HT-29 (cell line): ENCODE measurements at places on chromosomes 7 and 10.
A peak's percentile ranks its signal among the peaks of the same experiment; 100 is the strongest.

- DNase-seq = no peak
Observed at GRCh38 chr7:151194188-151194587, 7.1 kb upstream of the ASB10 start.

- no peak for DNase-seq
Observed at GRCh38 chr10:121064491-121064890, 213.3 kb downstream of the WDR11 start.

DNA sequence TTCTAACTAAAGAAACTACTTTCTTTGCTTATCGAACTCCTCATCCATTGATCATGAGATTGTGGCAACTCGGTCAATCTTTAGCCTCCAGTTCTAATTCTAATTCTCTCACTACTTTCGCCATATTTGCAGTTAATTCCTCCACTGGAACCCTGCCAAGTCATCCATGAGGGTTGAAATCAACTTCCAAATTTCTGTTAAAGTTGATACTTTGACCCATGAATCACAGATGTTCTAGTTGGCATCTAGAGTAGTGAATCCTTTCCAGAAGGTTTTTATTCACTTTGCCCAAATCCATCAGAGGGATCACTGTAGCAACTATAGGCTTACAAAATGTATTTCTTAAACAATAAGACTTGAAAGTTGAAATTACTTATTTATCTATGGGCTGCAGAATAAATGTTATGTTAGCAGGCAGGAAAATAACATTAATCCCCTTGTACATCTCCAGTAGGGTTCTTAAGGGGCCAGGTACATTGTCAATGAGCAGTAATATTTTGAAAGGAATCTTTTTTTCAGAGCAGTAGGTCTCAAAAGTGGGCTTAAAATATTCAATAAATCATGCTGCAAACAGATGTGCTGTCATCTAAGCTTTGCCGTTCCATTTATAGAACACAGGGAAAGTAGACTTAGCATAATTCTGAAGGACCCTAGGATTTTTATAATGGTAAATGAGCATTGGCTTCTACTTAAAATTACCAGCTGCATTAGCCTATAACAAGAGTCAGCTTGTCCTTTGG, 39.4 kb downstream of the CCDC71L start:
- DNase-seq = no peak

DNA sequence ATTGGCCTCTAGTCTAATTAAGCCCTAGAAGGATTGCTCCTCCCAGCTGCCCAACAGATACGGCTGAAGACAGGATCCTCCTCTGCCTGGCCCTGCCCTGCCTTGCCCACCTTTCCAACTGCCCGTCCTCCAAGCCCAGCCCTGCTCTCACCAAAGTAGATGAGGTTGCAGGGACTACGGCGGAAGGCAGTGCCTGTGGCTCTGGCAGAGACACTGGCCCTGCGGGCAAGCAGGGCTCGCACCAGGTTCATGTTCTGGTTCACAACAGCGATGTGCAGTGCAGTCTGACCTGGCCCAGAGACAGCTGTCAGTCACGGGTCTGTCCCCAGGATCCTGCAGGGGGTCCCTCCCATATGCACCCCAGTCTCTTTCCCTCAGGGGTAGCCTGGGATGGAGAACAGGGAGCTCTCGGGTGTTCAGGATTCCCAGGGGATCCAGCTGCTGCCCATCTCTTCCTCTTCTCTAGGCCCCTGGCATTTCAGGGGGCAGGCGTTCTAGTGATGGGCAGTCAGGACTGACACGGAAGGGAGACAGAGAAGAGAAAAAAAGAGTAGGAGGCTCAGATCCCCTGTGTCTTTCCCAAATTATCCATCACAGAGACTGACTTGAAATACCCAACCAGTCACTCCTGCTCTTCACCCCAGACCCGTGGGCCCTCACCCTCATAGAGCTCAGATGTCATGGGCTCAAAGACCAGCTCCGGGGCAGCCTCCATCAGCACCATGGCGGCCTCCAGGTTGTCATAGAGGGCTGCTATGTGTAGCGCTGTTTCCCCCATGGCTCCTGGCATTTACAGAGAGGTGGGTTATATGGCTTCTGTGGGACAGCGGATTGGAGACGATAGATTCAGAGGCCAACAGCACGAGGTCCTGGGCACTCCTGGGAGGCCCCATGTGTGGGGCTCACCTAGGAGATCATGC, 8.3 kb downstream of the TRPV6 start:
- no peak for DNase-seq

GRCh38 chr7:80508440-80508839, 3.4 kb downstream of the GNAT3 start:
- DNase-seq = no peak

DNA sequence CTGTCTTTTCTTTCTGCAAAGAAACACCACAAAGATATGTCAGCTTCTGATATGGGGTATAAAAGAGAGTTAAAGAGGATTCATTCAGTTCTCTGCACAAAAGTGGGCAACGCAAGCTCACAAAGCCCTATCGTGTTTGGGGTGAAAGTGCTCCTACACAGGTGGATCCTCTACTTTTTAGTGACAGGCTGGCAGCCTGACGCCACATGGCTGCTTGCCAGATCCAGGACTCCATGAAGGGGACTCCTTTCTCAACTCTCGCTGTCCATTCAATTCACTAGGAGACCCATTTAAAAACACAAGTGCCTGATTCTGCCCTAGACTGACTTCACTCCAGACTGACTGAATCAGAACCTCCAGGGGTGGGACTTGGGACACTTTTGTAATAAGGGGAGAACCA, 8.0 kb downstream of the PARP12 start:
- DNase-seq = no peak

DNA sequence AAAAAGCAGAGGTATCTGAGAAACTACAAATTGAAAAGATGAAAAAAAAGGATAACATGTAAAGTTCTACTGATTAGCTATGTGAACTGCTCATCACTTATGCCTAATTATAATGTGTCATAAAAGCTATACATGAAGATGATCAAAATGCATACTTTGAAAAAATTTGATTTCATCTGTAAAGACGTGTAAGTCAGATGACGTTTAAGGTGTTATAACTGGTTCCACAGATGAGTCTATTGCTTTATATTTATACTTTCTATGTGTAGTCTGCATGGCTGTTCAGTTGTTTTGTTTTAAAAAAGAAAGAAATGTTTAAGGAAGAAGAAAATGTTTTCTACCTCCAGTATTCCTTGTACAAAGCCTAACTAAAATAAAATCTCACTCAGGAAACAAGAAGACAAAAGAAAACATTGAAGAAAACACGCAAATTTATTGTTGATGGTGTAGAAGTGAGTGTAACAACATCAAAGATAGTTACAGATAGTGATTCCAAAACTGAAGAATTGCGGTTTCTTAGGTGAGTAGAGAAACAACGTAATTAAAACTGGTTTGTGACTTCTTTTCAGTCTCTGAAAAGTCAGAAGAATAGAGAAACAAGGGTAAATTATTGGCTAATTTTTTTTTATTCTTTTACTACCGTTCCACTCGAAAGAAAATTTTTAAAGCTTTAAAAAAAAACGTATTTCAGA, 38.4 kb downstream of the SLK start:
- no peak for DNase-seq

DNA sequence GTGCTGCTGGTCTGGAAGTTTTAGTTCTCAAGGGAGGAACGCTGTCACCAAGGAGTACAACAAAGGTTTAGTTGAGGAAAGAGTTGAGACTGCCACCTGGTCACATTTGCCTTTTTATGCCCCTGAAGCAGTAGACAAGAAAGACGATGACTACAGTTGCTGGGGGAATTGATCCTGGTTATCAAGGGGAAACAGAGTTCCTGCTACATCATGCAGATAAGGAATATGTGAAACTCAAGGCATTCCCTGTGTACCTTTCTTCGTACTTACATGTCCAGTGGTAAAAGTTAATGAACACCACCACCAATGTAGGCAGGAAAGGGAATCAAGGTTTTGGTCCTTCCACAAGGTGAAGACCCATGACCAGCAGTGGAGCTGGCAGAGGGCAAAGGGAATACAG, 31.8 kb downstream of the SLC35B4 start:
- DNase-seq = no peak

- DNase-seq = no peak
Observed at GRCh38 chr7:155327590-155328320, 30.1 kb downstream of the INSIG1 start.

DNA sequence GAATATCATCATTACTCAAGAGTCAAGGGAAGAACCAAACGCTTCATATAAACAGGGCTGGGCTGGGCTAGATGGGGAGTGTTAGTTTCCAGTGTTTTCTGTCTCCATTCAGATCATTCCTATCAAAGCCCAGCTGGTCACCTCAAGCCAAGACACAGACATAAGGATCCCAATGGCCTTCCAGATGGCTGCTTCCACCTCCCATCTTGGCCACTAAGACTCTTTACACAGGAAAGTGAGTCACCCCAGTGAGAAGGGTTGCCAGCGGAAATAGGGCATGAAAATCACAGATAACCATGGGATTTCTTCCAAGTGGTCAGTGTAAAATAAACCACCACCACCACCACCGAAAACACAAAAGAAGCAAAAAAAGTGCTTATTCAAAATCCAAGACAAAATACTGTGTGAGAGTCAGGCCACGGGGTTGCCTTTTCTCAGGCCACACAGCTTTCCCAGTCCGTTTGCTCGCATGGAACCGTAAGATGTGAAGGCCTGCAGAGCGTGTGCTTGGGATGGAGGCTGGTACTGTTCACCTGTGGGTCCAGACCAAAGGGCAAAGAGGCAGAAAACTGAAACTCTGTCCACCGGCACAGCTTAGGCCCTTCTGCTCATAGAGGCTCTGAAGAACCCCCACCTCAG, 5.6 kb downstream of the PRSS2 start:
- DNase-seq = no peak

DNA sequence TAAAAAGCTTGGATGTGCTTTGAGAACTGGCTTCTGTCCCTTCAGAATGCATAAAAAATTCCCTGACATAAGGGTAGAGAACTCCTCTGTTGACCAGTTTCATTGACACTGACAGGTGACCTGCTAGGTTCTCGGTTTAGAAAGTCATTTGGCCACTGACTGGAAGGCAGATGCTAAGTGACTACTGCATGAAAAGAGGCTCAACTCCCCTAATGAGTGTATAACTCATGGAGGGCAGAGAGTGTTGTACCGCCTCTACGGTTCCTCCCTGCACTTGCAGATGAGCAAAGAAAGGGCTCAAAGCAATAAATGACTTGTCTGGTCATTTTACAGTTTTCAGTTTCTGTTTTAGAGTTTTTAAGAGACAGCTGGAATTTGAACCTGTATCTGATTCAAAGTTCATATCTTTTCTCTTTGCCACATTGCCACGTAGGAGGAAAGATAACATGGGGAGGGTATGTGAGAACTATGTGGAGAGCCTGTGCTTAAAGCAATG, 2.9 kb upstream of the FGL2 start:
- no peak for DNase-seq

DNA sequence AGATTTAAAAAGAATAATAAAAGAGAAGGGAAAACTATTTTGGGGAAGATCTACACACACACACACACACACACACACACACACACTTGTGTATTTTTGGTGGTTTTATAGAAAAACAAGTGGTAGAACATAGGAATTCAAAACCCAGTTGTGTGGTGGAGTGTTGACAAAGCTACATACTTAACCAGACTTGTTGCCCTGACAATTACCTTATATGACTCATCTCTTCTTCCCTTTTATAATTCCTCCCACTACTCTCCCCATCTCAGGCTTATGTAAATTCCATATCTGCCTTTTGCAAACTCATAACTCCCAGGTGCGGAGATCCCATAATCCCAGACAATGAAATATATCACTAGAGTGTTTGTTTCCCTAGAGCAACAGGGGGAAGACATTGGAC, 873.7 kb downstream of the NXPH1 start:
- peak; percentile 16 for DNase-seq

DNA sequence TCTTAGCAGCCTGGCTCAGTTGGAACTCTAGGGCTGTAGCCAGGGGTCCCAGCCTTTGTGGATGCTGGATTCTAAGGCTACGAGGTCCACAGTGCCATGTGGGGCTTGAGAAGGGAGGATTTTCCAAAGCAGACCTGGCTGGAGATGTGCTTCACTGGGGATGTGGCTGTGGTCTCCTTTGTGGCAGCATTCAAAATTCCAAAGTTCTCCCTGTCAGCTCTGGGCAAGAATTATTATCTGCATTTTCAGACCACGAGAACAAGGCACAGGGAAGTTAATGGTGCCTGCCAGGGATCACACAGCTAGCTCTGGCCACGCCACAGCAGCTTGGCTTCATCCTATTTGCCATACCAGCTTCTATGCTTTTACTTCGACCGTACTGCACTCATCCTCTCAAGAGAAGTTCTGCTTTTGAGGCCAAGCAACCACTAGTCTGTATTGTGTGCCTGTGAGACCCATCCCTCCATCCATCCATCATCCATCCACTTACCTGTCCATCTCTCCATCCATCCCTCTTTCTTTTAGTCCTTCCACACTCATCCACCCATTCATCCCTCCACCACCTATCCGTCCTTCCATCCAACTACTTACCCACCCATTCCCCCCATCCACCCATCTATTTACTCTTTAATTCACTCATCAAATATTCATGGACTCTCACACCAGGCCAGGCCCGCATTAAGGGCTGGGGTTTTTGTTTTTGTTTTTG, 71.5 kb downstream of the ZMIZ1 start:
- DNase-seq = no peak

DNA sequence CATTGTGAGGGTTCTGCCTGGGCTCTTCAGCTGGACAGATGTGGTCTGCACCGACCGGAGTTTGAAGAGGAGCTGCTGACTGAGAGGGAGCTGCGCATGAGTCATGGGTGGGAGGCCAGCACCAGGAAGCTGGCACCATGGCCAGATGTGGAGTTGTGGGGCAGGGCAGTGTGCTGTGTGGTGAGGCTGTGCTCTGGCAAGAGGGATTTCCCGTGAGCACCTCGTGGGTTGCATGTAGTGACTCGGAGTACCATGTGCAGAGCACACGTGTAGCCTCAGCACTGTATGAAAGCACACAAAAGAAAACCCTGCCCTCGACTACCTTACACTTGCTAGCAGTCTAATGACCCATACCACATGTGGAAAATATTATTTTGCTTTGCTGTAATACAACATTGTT, 103.4 kb downstream of the WNT2 start:
- DNase-seq = no peak

DNA sequence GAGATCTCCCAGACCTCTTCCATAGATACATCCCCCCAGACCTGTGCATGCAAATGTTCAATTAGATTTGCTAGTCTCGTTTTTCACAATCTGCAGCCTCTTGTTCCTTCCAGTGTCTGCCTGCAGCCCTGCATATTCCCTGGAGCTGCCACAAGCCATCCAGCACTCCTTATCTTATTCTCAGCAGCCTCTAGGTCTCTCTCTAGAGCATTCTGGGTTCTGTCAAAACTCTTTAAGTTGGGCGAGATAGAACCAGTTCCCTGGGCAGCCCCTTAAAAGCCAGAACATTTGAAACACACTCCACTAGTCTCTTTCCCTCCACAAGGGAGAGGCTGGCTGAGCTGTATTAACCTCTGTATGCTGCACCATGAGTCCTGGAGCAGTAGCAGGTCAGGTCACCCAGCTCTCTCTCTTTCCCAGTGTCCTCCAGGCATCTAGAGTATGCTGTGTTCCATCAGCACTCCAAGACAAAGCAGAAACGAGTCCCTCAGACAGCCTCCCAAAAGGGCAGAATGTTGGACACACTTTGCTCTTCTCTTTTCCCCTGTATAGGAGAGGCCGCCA, 20.6 kb upstream of the MCM10 start:
- no peak for DNase-seq

- DNase-seq = peak; percentile 83
Observed at GRCh38 chr7:27169658-27170425, 4.3 kb downstream of the HOXA10 start.

GRCh38 chr10:11225935-11226334, 208.3 kb downstream of the CELF2 start:
- no peak for DNase-seq
